ENCODE measurements at places on chromosomes 3 and 15.
A peak's percentile ranks its signal among the peaks of the same experiment; 100 is the strongest.

- no peak for ATAC-seq
Measured at GRCh38 chr15:33515121-33515520, 204.4 kb downstream of the RYR3 start.

GRCh38 chr15:42042602-42043400 is 22.0 kb upstream of the PLA2G4E start:
- ATAC-seq: no peak

GRCh38 chr15:42171122-42171521 is 14.7 kb upstream of the PLA2G4F start:
- no peak for ATAC-seq

GRCh38 chr3:146334151-146334550 is 83.2 kb upstream of the PLSCR4 start:
- no peak for ATAC-seq

DNA sequence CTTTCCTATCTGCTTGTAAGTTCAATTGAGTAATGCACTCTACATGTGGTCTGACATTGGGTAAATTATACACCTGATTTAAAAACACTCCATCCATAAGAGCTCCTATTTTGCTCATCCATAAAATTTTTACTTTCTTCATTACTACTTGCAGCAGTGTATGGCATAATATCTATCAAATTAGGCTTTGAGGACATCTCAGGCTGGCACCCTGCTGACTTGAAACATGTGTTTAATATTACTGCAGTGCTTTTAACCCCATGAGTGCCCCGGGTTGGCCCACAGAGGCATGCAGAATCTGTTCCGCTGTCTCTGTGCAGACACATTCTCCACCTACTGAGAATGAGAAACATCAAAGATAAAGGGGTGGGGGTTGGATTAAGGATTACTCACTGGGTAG is 249.9 kb upstream of the DNAJC19 start:
- ATAC-seq: no peak

DNA sequence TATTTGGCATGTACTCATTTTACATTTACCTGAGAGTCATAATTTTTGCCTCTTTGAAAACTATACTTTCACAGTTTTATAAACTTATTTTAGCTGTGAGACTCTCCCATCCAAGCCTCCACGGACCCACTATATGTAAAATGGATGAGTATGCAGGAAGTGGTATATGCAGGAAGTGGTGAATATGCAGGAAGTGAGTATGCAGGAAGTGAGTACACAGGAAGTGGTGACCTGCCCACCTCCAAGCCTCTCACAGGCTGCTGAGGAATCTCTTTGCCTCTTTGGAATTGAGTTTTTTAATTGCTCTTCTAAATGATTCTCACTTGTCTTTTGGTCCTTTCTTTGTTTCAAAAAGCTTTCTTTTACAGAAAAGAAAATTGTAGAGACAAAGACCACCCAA is 85.2 kb downstream of the KBTBD8 start:
- ATAC-seq: no peak

DNA sequence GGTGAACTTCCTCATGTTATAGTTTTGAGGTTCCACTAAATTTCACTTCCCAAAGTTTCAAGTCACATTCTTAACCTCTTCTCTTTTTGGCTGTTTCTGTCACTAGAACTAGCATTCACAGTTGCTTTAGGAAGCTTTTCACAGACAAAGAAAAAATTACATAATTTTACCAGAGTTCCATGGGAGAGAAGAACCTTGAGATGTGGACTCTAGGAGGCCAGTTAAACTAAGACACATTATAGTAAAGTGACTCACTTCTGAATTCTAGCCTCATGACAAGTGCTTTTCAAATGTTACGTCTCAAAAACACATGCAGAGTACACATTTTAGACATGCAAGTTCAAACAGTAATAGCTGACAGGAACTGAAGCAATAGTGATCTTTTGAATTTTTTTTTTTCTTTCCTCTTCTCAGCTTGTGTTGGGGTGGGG is 39.9 kb upstream of the LRTM1 start:
- no peak for ATAC-seq

DNA sequence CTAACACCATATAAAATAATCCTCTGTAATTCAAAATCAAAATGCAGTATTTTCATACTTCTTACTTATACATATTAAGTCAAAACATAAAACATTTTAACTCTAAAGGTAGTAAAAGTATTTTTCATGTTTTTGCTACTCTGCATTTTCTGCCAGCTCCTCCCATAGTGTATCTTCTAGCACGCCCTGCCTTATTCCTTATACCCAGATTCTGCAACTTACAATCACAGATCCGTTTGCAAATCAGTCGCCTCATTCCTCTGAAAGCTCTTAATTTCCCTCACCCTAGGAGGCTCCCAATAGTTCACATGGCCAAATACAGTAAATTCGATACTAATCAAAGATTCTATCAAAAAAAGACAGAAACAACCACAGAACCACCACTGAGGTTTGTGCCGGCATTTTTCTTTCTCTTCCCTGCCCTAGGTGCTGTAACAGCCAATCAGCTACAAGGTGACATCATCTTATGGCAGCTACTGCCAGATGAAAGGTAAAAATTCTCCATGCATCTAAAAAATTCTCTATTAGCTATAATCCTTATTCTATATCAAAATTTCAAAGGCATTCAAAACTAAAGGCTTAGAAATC is 72.9 kb downstream of the CLASP2 start:
- ATAC-seq: peak; percentile 75

DNA sequence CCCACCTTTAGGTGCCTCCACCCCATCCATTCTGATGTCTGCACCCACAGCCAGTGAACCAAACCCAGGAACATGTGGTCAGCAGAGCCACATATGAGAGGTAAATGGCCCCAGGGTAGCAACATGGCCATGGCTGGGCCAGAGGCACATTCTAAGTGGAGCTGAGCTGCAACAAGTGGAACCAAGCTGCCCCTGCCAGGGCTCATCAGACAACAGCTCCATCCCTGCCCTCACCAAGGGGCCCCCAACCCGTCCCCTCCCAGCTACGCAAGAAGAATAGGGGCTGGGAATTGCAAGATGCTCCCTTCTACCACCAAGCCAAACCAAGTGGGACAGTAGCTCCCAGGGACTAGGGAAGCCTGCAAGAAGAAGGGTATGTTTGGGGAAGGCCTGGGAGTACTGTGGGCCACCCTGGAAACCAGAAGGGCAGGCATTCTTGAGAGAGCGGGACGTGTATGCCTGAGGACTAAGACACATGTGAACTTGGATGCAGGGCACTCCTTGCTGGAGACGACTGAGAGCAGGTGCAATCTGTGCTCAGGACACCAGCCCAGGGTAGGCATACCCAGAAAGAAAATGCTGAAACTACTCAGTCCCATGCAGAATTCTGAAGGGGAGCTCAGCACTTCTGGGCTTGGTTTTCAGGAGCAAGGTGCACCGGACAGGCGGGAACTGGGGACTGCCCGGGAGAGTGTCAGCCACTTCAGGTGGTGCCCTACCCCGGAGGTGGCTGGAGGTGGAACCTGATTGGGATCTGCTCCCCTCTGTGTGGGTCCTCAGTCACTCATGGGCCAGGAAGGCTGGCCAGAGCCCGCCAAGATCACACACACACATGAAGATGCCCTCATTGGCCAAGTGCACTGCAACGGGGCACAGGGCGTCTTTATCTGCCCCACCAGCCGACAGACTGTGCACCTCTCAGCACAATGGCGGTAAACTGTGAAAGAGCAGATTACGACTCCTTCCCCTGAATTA is 9.5 kb downstream of the MYL3 start:
- no peak for ATAC-seq
